ENCODE measurements at places on chromosomes 2 and 18.

DNA sequence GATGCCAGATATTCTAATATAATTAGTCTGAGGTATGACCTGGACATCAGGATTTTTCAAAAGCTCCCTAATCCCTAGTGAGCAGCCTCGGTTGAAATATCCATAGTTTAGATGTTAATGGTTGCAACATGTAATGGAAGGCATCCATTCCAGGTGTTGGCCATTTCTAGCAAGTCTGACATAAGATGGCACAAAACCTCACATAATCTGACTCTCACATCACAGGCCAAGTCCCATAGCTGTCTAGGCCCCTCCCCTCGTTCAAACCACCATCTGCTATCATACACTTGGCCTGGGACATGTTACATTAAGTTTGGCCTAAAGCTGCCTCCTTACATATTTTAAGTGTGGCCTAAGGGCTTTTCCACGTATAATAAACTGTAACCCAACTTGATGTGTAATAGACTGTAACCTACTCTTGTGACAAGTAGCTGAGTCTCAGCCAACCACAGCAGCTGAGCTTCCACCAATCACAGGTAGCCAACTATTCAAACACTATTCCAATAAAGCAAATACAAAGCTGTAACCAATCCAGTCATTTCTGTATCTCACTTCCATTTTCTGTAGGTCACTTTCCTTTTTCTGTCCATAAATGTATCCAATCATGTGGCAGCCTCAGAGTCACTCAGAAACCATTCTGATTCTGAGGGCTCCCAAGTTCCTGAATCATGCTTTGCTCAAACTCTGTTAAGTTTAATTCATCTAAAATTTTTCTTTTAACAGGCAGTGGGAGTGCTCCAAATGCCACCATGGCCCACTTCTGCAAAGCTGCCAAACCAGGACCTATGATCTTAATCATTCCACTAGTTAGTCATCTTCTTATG lies 59.4 kb downstream of the ADD2 start:
- DNase-seq: no peak

DNA sequence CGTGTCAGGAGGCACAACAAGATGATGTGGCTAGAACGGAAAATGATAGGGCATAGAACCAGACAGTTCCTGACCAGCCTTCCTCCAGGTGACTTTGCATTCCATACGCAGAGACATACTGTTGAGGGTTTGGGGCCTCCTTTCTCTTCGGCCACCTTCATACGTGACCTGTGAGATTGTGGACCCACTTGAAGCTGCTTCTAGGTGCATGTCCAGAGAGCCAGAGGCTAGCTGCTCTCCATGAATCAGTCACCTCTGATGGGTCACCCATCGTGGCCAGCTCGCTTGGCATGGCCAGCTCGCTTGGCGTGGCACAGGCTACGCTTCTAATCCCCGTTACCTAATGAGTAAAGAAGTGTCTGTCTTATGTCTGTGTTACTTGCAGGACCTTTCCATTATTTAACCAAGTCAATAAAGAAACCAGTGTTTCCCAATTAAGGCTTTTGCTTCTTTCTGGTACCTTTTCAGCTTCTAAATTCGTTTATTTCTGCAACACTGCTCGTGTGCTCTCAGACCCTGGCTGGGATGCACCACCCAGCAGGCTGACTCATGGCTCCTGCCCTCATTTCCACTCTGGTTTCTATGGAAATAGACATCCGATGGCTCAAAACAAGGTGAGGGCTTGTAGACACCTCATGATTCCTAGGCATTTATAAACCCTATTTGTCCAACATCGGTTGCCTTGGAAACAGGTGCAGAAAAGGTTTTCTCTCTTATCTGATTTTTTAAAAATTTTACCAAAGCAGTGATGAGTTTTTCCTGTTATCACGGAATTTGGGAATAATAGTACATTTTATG lies 86.7 kb upstream of the B3GNT7 start:
- no peak for DNase-seq

GRCh38 chr2:241739651-241740050 lies 5.2 kb downstream of the D2HGDH start:
- no peak for DNase-seq

DNA sequence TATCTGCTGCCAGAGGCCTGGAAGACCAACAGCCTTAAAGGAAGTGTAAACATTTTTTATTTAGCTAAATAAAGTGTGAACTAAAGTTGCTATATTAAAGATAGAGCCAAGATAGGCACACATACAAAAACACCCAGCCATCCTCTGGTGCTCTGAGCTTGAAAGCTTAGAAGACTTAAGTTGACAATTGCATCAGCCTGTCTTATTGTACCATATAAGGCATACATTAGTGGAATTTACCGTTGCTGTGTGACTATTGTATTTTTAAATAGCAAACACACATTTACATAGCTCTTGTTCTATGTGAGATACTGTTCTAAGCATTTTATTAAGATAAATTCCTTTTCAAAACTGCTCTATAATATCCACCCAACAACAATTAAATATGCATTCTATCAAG lies 736.6 kb upstream of the ZEB2 start:
- DNase-seq: no peak

DNA sequence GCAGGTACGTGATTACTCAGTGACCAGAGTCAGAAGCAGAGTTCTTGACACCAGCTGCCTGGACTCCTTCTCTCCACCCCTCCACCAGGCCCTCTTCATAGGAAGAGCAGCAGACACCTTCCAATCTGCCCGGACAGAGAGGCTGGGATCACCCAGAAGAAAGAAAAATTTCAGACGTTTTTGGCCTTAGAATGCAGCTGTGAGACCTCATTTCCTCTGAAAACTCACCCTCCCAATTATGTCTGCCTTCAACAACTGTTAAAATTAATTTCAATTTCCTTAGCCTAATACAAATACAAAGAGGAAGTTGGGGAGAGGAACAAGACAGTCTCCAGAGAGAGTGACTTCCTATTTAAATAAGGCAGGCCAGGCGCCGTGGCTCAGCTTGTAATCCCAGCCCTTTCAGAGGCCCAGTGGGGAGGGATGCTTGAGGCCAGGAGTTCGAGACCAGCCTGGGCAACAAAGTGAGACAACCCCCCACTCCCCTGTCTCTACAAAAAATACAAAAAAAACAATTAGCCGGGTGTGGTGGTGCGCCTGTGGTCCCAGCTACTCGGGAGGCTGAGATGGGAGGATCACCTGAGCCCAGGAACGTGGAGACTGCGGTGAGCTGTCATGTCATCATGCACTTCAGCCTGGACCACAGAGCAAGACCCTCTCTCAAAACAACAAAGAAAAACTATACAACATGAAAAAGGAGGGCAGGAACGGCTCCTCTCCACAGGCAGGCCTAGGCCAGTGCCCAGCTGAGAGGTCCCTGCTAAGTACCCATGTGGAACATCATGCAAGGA lies 1.6 kb downstream of the SLC66A2 start:
- peak; percentile 44 for DNase-seq

DNA sequence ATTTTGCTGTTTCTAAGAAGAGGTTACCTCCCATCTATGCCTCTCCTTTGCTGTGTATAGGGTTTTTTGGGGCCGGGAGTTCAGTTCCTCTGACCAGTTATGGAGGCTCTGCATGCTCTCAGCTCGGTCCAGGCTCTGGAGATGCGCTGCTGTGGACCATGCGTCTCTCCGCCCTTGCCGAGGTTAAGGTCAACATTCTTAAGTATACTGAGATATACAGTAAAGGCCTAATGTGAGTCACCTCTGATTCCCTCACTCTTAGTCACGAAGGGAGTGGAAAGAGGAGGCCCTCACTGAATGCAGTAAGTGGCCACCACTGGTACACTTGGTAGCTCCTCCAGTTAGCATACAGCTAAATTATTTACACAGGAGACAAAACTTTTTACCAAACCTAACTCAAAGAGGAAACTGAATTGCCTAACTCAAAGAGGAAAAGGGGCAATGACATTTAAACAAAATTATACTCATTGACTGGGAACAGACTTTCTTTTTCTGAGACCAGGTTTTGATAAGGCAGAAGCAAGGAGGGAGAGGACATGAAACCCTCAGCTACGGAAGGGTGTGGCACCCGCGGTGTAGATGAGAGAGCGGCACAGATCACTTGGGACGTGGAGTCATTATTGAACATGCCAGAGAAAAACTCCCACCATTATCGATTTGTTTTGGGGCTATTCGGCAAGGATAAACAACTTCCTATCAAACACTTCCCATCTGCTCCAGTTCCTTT lies 98.7 kb downstream of the COPS8 start:
- DNase-seq: no peak

DNA sequence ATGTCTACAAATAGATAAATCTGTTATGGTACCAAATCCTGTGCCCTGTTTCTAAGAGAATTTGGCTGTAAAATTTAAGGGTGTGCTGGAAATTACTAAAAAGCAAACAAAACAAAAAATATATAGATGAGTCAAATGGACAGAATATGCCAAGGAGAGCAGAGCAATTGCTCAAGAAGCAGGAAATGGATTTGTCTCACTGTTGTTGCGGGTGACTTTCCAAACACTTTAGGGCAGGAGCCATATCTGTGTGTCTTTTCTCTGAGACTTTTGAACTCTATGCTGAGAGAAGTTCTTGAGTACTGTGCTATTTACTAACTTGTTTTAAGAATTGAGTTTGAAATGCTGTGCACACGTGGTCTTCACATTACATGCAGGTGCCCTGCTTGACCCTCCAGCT lies 221.7 kb downstream of the PHLPP1 start:
- no peak for DNase-seq

DNA sequence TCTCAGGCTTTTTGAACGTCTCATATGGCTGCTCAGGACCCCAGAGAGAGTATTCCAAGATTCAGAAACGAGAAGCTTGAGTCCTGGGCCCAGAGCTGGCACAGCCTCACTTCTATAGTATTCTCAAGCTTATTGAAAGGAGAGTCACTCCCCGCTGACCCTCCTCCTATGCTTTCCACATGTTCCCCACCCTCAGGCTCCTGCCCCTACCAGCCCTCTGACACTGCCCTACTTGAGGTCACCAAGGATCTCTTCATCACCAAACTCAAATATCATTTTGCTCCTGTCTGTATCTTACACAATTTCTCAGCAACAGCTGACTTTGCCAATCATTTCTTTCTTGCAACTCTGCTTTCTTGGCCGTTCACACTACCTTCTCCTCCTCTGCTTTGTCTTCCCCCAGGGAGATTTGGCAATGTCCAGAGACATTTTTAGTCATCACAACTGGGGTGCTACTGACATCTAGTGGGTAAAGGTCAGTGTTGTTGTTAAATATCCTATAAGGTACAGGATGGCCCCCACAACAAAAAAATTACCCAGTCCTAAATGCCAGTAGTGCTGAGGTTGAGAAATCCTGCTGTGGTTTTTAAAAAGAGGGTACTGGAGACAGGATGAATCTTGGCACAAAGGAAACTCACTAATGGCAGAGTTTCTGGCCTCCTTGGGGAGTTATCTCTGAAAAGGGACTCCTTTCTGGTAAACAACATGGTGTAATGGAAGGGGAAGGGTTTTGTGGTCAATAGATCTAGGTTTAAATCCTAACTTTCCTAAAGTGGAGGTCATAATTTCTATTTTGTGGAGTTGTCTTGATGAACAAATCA lies 26.9 kb upstream of the INSIG2 start:
- DNase-seq: peak; percentile 18

DNA sequence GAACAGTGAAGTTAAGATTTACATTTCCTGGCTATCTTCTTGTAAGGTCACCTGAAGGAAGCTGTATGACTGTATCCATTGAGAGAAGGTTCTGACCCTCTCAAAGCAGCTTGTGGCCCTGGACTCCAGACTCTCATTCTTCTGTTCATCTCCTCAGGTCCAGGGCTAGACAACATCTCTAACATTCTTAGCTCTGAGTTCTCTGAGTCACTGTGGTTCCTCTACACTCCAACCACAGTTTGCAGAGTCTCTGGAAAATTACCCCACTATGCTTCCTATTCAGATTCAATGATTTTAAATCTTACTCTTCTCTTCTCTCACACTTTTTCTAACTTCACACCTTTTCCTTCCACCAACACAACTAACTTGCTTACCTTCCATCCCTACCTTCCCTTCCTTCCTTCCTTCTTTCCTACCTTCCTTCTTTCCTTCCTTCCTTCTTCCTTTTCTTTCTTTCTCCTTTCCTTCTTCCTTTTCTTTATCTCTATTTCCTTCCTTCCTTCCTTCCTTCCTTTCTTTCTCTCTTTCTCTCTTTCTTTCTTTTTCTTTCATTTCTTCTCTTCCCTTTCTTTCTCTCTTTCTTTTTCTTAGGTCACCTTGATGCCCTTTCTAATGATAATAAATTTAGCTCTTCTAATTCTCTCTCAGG lies 824.3 kb upstream of the ZEB2 start:
- DNase-seq: no peak

DNA sequence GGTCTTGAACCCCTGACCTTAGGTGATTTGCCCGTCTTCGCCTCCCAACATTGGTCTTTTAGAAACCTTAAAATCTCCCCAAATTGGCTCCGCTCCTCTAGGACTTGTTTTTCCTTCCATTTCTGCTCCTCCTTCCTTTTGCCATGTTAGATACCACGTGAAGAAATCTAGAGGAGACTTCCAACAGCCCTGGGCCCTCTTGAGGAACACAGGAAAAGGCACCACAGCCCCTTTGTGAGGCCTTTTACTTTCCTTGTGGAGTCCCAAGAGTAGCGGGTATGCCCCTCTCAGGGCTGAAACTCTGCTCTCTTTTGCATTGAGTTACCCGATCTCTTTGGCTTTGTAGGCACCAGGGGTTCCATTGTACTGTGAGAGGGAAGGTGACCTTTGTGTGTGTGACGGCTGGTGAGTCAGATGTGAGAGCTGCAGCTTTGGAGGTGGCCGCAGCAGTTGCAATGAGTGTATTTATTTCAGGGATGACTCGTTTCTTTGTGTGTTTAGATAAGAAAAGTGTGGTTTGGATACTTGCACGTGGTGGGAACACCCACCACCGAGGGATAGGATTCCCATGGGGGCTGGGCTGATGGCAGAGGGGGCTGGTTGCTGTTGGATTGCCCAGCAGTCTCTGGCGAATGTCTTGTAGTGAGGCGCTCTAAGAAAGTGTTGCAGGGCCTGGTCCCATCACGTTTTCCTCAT lies 218.4 kb upstream of the HS6ST1 start:
- no peak for DNase-seq

DNA sequence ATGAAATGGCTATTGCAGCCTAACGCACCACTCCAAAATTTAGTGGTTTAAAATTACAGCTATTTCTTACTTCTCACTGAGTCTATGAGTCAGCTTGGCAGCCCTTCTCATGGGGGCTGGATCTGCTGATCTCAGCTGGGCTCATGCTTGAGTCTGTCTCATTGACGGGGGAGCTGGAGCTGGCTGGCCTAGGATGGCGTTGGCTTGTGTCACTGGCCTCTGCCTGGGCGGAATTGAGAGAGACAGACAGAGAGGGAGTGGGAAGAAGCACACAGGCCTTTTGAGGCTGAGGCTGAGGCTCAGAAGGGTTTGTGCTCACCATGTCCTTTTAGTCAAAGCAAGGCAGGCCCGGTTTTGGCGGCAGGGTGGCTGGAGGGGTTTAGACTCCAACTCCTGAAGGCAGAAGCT lies 412.1 kb upstream of the MYT1L start:
- no peak for DNase-seq

All from GM06990 (cell line).